CD4-positive, alpha-beta memory T cell (primary cell): ENCODE measurements at places on chromosomes 3 and 15. TPM values are rescaled to one million over a fixed set of nuclear protein-coding genes. Genes with fewer than 3 reads are reported as not detected.

Gene IL17RD
- not detected for total RNA-seq

Gene POPDC2
- 7.3 TPM for total RNA-seq

Gene CLRN1
- total RNA-seq: not detected

Gene CD200
- total RNA-seq: 0.93 TPM

Gene SAMD7
- not detected for total RNA-seq

GRCh38 chr3:138950006-138950644, 3.1 kb downstream of the FOXL2NB start:
- no peak overlapping the region for H3K4me3 ChIP-seq
- no peak for DNase-seq
- no peaks in the 10 kb centered on the region for H3K36me3 ChIP-seq
- H3K27me3 ChIP-seq: peaks cover 25% of the 10 kb centered on the region
- H3K27ac ChIP-seq: no peak overlapping the region
- peaks cover 27% of the 10 kb centered on the region for H3K4me1 ChIP-seq

DNA sequence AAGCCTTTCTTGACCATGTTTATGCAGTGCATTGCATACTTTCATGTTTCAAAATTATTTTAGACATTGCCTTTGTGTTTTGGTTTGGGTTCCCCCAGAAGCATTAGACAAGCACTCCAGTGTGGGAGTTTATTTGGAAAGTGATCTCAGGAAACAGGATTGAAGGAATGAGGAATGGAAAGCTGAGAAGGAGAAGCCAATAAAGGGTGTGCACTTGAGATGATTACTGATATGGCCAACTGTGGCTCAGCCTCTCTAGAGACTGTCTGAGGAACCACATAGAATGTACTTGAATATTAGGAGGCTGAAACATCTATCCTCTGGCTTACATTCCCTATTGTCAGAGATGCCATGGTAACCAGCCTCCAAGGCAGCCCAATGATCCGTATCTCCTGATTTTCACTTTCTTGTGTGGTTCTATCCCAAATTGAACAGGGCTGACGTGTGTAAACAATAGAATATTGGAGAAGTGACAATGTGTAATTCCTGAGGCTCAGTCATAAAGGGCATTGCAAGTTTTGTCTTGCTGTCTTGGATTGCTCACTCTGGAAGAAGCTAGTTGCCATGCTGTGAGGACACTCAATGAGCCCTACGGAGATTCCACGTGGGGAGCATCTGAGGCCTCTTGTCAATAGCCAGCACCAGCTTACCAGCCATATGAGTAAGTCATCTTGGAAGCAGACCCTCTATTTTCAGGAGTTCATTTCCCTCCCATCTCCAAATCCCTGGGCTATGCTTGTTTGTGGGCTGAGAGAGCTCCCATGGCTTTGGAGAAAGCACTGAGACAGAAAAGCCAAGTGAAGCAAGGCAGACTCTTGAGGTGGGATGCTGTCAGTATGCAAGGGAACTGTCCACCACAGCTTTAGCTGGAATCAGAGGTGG, 84.7 kb downstream of the SCN11A start:
- H3K27me3 ChIP-seq: peaks cover 4% of the 10 kb centered on the region
- DNase-seq: no peak
- no peaks in the 10 kb centered on the region for H3K36me3 ChIP-seq
- no peak overlapping the region for H3K27ac ChIP-seq
- no peaks in the 10 kb centered on the region for H3K4me1 ChIP-seq
- H3K4me3 ChIP-seq: no peak overlapping the region

DNA sequence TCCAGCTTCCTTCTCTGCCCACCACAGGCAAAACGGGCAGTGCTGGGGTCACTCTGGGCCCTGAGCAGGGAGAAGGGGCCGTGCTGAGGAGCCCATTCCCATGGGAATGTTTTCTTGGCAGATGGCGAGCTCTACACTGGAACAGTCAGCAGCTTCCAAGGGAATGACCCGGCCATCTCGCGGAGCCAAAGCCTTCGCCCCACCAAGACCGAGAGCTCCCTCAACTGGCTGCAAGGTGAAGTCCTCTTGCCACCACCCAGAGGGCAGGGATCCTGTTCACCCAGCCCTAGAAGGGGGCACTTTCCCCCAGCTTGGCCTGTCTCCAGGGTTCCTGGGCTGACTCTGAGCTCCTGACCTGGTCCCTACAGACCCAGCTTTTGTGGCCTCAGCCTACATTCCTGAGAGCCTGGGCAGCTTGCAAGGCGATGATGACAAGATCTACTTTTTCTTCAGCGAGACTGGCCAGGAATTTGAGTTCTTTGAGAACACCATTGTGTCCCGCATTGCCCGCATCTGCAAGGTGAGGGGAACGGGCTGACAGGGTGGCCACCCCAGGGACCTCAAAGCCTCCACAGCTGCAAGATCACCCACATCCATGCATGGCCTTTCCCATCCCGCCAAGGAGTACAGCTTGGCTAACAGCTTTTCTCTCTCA, 12.4 kb downstream of the CIB1 start:
- no peaks in the 10 kb centered on the region for H3K4me1 ChIP-seq
- no peak overlapping the region for H3K27ac ChIP-seq
- peaks cover 16% of the 10 kb centered on the region for H3K36me3 ChIP-seq
- DNase-seq: no peak
- no peaks in the 10 kb centered on the region for H3K27me3 ChIP-seq
- no peak overlapping the region for H3K4me3 ChIP-seq

- no peaks in the 10 kb centered on the region for H3K36me3 ChIP-seq
- H3K27me3 ChIP-seq: no peaks in the 10 kb centered on the region
- no peaks in the 10 kb centered on the region for H3K4me1 ChIP-seq
- DNase-seq: no peak
- H3K4me3 ChIP-seq: no peak overlapping the region
Observed at GRCh38 chr3:140695361-140696061, 17.6 kb downstream of the TRIM42 start.

DNA sequence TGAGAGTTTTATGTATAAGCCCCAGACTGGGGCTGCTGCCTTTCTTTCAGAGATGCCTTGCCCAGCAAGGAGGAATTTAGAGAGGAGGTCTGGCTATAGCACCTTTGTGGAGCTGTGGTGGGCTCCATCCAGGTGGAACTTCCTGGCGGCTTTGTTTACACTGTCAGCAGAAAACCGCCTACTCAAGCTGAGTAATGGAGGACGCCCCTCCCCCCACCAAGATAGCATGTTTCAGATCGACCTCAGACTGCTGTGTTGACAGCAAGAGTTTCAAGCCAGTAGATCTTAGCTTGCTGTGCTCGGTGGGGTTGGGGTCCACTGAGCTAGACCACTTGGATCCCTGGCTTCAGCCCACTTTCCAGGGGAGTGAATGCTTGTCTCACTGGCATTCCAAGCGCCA, 155.6 kb downstream of the STXBP5L start:
- DNase-seq: no peak
- no peaks in the 10 kb centered on the region for H3K27me3 ChIP-seq
- H3K27ac ChIP-seq: no peak overlapping the region

DNA sequence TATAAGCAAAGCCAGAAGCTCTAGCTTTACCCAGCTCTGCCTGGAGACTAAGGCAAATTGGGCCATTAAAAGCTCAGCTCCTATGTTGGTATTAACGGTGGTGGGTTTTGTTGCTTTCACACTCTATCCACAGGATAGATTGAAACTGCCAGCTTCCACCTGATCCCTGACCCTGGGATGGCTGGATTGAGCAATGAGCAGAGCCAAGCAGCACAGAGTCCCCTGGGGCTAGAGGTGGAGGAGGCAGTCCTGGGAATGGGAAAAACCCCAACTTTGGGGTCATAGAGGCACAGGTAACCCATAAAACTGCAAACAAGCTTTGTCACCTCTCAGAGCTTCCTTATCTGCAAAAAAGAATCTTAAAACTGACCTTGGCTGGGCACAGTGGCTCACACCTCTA, 6.6 kb downstream of the RHO start:
- H3K4me1 ChIP-seq: no peaks in the 10 kb centered on the region
- no peaks in the 10 kb centered on the region for H3K27me3 ChIP-seq

GRCh38 chr3:155944081-155944480, 73.6 kb downstream of the GMPS start:
- no peaks in the 10 kb centered on the region for H3K27me3 ChIP-seq
- H3K27ac ChIP-seq: no peak overlapping the region
- no peaks in the 10 kb centered on the region for H3K4me1 ChIP-seq
- H3K4me3 ChIP-seq: no peak overlapping the region
- no peak for DNase-seq

GRCh38 chr3:4036046-4036445, 236.8 kb downstream of the LRRN1 start:
- DNase-seq: no peak
- H3K4me3 ChIP-seq: no peak overlapping the region
- H3K27me3 ChIP-seq: no peaks in the 10 kb centered on the region
- no peak overlapping the region for H3K27ac ChIP-seq
- H3K36me3 ChIP-seq: no peaks in the 10 kb centered on the region

GRCh38 chr3:147216143-147216673, 190.1 kb downstream of the ZIC4 start:
- no peaks in the 10 kb centered on the region for H3K27me3 ChIP-seq
- H3K27ac ChIP-seq: no peak overlapping the region
- H3K4me1 ChIP-seq: no peaks in the 10 kb centered on the region
- DNase-seq: no peak
- H3K36me3 ChIP-seq: no peaks in the 10 kb centered on the region

DNA sequence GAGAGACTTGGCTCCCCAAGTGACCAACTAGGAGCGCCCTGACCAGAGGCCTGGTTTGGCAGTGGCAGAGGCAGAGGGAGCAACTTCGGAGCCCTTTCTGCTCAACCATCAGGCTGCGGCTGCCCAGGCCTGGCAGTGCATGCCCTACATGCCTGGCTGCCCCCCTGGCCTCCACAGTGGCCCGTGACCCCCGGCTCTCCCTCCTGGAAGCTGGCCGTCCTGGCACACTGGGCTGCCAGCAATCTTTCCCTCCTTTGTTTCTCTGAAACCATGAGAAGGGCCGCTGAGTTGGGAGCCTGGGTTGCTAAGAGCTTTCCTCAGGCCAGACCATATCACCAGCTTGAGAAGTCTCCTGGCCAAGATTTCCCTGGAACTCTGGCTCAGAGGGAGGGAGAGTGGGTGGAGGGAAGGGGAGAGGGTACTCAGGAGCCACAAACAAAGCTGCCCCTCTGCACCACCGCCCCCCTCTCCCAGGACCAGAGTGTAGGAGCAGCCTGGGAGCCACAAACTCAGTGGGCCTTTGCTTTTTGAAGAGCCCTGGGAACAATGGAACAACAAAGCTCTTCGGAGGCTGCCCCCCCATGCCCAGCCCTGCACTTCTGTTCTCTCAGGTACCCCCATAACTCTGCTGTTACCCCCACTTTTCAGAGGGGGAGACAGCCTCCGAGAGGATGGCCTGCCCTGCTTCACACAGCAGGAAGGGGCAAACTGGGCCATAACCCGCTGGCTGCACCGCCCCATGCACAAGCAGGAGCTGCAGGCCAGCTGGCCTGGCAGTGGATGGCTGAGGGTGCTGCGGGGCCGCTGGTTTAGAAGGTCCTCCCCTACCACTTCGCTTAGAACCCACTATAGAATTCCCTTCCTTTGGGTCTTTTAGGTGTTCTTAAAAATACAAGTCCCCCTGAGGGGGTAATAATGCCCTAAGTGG, 11.3 kb downstream of the CORO2B start:
- no peaks in the 10 kb centered on the region for H3K4me1 ChIP-seq
- DNase-seq: no peak
- no peak overlapping the region for H3K4me3 ChIP-seq
- no peak overlapping the region for H3K27ac ChIP-seq
- no peaks in the 10 kb centered on the region for H3K27me3 ChIP-seq

DNA sequence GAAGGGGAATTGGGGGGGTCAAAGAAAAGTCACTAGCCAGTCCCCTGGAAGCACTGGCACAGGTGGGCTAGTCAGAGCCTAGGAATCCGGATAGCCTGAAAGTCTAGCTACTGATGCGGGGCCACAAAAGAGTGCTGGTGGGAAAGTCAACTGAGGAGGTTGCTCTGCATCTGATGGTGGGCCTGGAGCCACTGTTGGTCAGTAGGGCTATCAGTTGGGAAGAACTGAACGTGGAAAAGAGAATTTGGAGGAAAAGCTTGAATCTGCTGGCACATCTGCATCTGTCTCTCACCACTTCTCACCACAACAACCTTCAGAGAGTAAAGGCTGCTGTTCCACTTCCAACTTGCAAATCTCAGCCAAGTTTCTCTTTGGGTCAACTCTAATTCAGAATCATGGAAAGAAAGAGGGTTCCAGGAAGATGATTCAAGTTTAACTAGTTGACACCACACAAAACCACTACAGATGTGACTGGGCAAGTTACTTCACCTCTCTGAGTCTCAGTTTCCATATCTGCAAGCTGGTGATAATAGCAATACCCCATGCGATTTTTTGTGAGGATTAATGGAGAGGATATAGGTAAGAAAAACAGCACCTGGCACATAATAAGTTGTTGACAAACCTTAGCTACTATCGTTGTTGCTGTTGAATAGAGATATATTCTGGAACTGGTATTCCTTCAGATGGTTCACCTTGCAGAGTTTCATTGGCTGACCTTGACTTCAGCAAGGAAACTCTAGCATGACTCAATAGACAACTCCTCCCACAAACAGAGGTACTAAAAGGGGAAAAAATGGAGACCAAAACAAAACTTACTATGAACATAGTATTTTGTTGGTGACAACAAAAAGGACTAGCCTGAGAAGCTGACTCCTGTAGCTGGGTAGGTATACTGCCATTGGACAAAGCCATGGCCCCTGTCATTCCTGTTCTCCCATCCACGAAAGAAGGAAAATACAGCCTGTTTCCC, 280.2 kb upstream of the STT3B start:
- H3K27me3 ChIP-seq: no peaks in the 10 kb centered on the region
- H3K27ac ChIP-seq: no peak overlapping the region
- no peak for DNase-seq
- H3K4me1 ChIP-seq: peaks cover 15% of the 10 kb centered on the region
- H3K4me3 ChIP-seq: no peak overlapping the region
- no peaks in the 10 kb centered on the region for H3K36me3 ChIP-seq

DNA sequence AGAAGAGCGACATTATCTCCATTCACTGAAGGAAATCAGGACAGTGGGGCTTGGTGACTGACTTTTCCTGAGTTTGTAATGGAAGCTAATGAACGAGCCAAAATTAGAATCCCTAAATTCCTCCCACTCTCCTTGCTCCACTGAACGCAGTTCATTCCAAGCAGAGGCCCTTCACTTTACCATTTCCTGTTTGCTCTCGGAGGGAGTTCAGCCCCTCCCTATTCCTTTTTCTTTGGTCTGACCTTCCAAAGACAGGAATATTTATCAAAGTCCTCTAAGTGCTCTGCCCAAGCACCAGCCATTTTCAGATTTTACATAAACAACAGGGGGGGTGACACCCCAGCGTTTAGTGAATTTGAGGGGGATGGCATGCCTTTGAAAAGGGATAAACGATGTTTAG, 24.0 kb upstream of the PTPRG start:
- no peaks in the 10 kb centered on the region for H3K27me3 ChIP-seq
- H3K4me3 ChIP-seq: no peak overlapping the region
- no peak overlapping the region for H3K27ac ChIP-seq
- no peaks in the 10 kb centered on the region for H3K36me3 ChIP-seq
- no peak for DNase-seq
- no peaks in the 10 kb centered on the region for H3K4me1 ChIP-seq

- H3K36me3 ChIP-seq: no peaks in the 10 kb centered on the region
- DNase-seq: no peak
- no peaks in the 10 kb centered on the region for H3K27me3 ChIP-seq
- no peaks in the 10 kb centered on the region for H3K4me1 ChIP-seq
- H3K4me3 ChIP-seq: no peak overlapping the region
Observed at GRCh38 chr3:144221761-144222160, 250.1 kb downstream of the DIPK2A start.
